Stimulated activated CD8-positive, alpha-beta memory T cell treated with anti-CD3 and anti-CD28 coated beads, Interleukin-4, amount 100 ng/mL, for 4 hours (primary cell): ENCODE measurements at places on chromosomes 11 and 22.

DNA sequence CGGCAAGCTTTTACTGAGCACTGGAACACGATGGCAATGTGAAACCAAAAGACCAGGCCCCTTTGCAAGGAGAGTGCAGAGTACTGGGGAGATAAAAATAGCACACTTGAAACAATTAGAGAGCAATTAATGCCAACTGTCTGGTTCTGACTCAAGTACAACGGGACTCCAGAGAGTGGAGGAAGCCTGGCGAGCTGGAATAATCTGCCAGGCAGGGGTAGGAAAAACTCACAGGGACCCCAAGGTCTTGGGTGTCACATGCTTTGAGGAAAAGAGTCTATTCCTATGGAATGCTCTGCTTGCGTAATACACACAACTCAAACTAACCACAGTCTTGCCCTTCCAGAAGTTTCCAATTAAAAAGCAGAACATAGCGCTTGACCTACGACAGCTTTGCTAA, 113.0 kb upstream of the CLMP start:
- no peak for DNase-seq

- DNase-seq = no peak
Observed at GRCh38 chr11:67449116-67449844, 3.2 kb downstream of the GPR152 start.

GRCh38 chr11:100794446-100794845, 107.4 kb downstream of the ARHGAP42 start:
- DNase-seq = no peak

- no peak for DNase-seq
Observed at GRCh38 chr11:92751594-92751993, 217.9 kb upstream of the MTNR1B start.

- DNase-seq = no peak
Observed at GRCh38 chr11:115930291-115930690, 426.1 kb upstream of the CADM1 start.

- DNase-seq = no peak
Observed at GRCh38 chr11:112016088-112016764, 9.0 kb upstream of the DLAT start.

- no peak for DNase-seq
Observed at GRCh38 chr22:34105461-34106062, 185.3 kb upstream of the LARGE1 start.

DNA sequence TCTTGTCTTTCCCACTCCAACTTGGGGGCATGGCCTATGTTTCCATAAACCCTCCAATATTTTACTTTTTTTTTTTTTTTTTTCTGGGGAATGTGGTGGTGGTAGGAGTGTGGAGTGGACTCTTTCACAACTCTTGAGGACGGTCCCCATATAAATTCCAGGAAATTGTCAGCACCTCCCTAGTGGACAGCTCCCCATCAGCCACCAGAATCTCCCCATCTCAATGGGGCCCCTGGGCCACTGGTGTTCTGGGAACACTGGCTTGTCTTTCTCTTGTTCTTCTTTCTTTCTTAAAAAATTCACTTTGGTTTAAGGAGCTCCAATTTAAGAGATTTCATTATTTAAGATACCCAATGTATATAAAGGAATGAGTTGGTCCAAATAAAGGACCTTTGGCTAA, 74.1 kb downstream of the ADM start:
- DNase-seq = no peak

DNA sequence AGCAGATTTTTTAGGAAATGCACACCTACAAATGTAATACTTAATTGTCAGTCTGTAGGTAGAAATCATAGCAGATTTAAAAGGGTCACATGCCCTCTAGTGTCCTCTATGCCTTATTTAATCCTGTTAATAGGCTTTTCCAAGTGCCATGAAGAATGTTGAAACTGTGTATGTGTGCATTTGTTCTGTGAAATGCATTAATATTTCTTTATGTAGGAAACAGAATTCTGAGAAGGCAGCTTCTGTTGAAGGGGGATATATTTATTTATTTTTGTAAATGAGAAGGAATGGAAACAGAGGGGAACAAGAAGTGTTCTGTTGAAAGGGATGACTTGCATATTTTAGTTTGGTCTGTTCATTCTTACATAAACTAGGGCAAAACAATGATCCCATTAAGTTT, 51.0 kb downstream of the SVIP start:
- no peak for DNase-seq

- DNase-seq = peak; percentile 64
Observed at GRCh38 chr11:47373876-47374719, 4.2 kb downstream of the SPI1 start.

DNA sequence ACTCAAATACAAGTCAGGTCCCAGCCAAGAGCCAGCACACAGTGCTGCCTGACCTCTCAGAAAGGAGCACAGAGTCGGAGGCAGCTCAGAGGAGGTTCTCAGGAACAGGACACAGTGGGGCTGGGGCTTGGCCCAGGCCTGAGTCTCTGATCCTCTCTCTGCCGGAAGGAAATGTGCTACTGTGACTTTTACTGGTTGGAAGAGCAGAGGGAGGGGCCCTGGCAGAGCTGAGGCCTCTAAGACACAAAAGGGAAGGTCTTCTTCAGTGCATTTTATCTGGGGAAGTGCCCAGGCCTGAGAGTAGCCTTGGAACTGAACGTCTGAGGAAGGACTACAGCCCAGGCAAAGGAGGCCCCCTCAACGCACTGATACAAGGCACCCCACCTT, 16.2 kb upstream of the CASTOR1 start:
- no peak for DNase-seq

DNA sequence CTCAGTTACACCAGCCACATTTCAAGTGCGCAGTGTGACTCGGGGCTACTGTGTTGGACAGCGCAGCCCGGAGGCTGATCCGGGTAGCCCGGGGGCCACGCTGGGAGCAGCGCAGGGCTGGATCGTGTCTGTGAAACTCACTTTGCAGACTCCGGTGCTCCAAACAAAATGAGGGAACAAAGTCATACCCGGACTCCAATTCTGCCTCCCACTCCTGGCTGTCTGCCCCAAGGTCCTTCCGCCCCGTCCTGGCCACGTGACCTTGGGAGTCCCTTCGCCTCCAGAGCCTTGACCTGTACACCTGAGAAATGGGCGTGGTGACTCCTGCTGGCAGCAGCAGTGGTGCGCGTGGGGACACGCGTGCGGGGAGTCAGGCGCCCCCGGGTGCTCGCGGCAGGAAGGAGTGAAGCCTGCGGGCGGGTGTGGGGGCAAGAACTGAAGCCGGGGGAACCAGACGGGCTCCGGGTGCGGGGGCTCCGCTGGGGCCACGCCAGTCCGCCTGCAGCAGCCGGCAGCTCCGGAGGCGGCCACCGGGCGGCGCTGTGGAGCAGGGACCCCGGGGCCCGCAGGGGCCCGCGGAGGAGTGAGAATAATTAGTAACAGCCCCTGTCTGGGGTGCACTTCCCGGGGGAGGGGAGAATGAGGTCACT, 42.4 kb downstream of the KCNJ4 start:
- no peak for DNase-seq

- no peak for DNase-seq
Observed at GRCh38 chr22:43830931-43831560, 18.9 kb upstream of the EFCAB6 start.

- no peak for DNase-seq
Observed at GRCh38 chr11:70862093-70862492, 390.3 kb downstream of the SHANK2 start.

DNA sequence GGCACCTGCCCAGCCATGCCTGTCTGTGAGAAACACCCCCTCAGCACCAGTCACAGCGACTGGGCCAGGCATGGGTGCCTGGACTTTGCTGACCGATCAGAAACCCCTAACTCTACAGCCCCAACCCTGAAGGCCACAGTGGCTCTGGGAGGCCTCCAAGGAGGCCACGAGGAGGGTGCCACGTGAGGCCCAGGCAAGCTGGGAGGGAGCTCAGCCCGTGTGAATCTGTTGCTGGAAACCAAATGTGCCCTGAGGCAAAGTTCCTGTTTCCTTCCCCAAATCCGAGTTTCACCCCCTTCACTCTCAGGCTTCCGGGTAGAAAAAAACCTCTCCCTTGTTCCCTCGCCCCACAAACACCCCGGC, 1.3 kb downstream of the UNC93B1 start:
- no peak for DNase-seq

DNA sequence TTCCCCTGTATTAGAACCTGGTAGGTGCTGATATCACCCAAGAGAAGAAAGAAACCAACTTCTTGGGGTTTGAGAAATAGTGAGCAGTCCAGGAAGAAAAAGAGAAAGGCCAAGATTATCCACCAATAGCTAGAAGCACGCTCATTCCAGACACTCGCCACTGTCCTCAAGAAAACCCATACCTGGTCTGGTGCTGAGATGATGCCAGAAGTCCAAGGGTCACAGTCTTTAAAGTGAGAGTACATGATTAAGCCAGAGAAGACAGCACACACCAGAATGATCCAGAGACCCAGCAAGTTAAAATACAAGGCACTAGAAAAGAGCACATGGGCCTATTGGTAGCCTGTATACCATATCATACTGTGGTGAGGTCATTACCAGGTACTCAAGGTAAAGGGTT, 23.6 kb downstream of the SLC5A12 start:
- DNase-seq = no peak

GRCh38 chr11:61610905-61611304, 30.0 kb upstream of the SYT7 start:
- no peak for DNase-seq

DNA sequence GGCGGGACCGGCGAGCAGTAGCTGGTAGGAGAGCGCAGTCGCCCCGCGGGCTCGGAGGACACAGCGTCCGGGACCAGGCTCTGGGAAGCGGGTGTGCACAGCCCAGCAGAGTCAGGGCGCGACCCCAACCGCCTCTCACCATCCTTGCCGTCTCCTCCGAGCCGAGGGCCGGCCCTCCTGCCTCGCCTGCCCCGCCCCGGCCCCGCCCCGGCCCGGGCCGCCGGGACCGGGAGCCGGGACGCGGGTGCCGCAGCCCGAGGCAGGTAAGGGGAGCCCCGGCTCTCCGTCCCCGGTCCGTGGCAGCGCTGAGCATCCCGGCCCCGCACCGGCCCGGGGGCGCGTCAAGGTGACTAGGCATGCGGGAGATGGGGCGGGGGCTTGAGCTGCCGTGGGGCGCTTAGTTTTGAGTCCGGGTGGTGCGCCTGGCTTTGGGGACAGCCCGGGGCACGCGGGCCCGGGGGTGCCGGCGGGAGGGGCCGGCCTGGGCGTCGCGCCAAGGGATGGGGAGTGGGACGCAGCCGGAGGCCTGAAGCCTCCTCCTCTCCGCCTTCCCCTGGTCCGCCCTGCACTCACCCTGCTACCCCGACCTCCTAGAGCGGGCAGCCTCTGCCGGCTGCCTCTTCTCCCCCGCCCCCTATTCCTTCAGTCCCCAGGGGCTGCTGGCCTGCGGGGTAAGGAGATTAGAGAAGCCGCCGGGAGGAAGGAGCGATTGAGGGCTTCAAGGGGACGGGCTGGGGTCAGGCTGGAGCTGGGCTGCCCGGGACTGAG, at the start of gene ABCG4:
ABCG4 (plus strand) TSS at position 35 of the 768 bp plus-strand sequence. CDS start 914 bp downstream, outside the sequence.
- no peak for DNase-seq

GRCh38 chr22:22894740-22895731, 7.4 kb downstream of the IGLL5 start:
- no peak for DNase-seq

GRCh38 chr11:14149683-14150082, 187.2 kb downstream of the SPON1 start:
- no peak for DNase-seq

GRCh38 chr11:72912253-72912652, 98.0 kb downstream of the ATG16L2 start:
- DNase-seq = no peak

GRCh38 chr22:20429254-20430100, 8.1 kb downstream of the SCARF2 start:
- DNase-seq = peak; percentile 51

DNA sequence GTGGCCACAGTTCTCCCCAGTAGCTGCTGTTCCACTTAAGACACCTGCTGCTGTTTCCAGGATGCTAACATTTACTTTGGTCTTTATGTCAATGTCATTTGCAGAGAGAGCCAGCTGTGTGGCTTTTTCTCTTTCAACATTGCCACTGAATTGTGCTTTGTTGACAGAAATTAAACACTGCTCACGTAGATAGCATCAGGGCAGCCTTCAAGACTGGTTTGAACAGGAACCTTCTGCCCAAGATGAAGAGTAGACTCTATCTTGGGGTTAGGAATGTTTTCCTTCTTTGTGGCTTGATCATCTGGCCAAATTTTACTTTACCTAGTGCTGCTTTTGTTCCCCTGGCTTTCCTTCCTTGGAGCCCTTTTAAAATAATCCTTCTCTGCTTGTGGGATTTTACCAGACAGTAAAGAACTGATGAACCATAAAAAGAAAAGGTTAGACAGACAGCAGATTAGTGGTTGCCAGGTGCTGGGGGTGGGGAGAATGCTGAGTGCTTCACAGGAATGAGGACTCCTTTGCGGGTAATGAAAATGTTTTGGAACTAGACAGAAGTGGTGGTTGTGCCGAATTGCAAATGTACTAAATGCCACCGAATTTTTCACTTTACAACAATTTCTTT, 22.7 kb upstream of the XBP1 start:
- DNase-seq = no peak

DNA sequence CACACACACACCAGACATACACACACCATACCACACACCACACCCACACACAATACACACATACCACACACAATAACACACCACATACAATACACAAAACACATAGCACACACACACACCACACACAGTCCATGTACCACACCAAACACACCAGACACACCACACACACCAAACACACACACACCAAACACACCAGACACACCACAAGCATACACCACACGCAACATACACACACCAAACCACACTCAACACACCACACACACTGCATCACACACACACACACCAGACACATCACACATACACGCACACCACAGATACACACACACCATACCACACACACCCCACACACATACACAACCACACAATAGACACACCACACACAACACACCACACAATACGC, 54.8 kb downstream of the IGSF9B start:
- DNase-seq = no peak

GRCh38 chr11:23574149-23574548, 713.9 kb upstream of the CCDC179 start:
- no peak for DNase-seq

GRCh38 chr11:67577951-67578350, 5.7 kb upstream of the GSTP1 start:
- no peak for DNase-seq

- DNase-seq = no peak
Observed at GRCh38 chr11:77252555-77253270, 48.8 kb downstream of the GDPD4 start.

DNA sequence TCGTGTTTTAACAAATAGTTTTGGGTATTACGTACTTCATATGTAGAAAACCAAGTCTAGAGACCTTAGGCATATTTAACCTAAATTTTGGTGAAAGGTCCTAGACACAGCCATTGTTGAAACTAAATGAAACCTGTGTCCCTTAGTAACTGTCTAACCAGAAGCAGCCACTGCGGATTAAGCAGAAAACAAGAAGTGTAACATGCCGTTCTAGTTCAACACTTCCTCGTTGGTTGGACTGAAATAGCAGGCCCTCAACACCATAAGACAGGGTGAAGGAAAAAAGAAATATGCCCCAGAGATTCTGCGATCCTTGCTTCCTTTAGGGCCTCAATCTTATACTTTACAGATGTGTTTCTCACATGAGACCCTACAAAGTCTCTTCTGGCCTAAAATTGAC, 2.0 kb downstream of the NAA40 start:
- no peak for DNase-seq

- DNase-seq = no peak
Observed at GRCh38 chr11:47271328-47271727, 1.4 kb downstream of the MADD start.

GRCh38 chr11:47611348-47611794, 17.2 kb upstream of the C1QTNF4 start:
- DNase-seq = no peak
